ENCODE measurements at places on chromosomes 3 and 15. TPM values are rescaled to one million over a fixed set of nuclear protein-coding genes. Genes with fewer than 3 reads are reported as not detected.

The TRANK1 gene
- total RNA-seq = 17.7 TPM

The GOLGA6L9 gene
- 9.3 TPM for total RNA-seq

The MED12L gene
- 1.7 TPM for total RNA-seq

The SLC38A3 gene
- 2.0 TPM for total RNA-seq

The NAA50 gene
- 90.1 TPM for total RNA-seq

The DAZL gene
- not detected for total RNA-seq

The TMEM207 gene
- total RNA-seq = not detected

The MME gene
- 18.4 TPM for total RNA-seq

The LYZL4 gene
- not detected for total RNA-seq

The HYAL1 gene
- total RNA-seq = 17.7 TPM

The CGGBP1 gene
- 53.3 TPM for total RNA-seq

The RAD54L2 gene
- 24.3 TPM for total RNA-seq

The CEP70 gene
- 31.7 TPM for total RNA-seq

The GCHFR gene
- total RNA-seq = 69.7 TPM

- H3K27me3 ChIP-seq = no peaks in the 10 kb centered on the region
- no peaks in the 10 kb centered on the region for H3K36me3 ChIP-seq
- no peak overlapping the region for H3K27ac ChIP-seq
- no peak for DNase-seq
These were observed 55.8 kb upstream of the MYO5C start for GRCh38 chr15:52351206-52351908.

DNA sequence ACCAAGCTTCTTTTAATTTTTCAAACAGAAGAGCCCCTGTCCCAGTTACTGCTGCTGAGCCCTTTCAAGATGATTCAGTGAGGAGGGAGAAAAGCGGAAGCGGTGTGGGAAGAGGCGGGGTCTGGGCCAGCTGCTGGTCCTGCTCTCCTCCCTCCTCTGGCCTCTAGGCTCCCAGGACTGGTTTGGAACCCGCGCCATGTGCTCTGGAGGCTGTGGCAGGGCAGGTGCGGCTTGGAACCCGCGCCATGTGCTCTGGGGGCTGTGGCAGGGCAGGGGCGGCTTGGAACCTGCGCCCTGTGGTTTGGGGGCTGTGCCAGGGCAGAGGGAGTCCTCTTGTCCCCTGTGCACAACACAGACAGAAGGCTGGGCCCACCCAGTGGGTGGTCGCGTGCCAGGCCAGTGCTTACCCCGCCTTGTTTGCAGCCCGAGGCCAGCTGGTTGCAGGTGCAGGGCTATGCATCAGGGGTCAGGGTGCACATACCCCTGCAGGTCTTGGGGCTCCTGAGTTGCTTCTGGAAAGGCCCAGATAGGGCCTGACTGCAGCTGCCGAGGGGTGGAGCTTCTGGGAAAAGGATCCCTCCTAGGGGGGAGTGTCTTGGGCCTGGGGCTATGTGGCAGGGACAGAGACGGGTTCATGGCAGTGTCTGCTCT lies 12.2 kb downstream of the ALG1L2 start:
- H3K4me1 ChIP-seq = no peaks in the 10 kb centered on the region
- no peak overlapping the region for H3K27ac ChIP-seq
- H3K4me3 ChIP-seq = no peak overlapping the region
- no peaks in the 10 kb centered on the region for H3K27me3 ChIP-seq
- H3K36me3 ChIP-seq = no peaks in the 10 kb centered on the region

DNA sequence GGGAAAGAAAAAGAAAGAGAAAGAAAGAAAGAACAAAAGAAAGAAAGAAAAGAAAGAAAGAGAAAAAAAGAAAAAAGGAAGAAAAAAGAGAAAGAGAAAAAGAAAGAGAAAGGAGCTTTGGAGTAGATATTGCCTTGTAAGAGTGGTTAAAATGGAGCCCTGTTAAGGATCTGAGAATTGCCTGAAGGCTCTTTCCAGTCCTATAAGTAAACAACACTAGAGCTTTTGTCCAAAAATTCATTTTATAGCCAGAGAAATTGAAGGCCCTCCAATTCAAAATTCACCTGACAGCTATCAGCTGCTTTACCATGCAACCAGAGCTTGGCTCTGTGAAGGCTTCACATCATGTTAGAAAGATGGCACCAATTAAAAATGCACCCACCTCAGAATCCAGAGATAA lies 102.1 kb upstream of the FRMD4B start:
- no peak for DNase-seq
- no peaks in the 10 kb centered on the region for H3K27me3 ChIP-seq
- H3K27ac ChIP-seq = no peak overlapping the region
- H3K4me3 ChIP-seq = no peak overlapping the region

DNA sequence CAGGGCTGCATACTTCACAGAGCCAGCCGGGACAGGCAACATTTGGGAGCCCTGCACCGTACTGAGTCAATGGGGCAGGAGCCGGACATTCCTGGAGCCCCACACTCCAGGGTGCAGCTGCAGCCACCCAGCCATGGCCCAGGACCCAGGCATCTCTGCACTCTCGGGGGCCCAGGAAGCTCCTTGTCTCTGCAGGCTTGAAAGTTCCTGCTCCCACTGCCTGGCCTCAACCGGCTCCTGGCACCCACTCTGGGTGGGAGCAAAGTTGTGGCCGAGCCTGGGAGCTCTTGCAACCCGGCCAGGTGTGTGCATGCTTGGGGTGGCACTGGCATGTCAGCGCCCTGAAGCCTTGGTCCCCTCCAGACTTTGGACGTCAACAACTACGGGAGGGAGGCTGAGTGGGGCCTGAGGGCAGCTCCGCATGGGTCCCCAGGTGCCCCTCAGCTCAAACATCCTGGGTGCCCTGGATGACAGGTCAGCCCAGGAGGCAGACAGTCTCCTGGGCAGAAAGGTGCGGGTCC lies 833.5 kb upstream of the CADM2 start:
- H3K4me3 ChIP-seq = no peak overlapping the region
- H3K4me1 ChIP-seq = no peaks in the 10 kb centered on the region
- H3K36me3 ChIP-seq = no peaks in the 10 kb centered on the region
- DNase-seq = no peak
- H3K27me3 ChIP-seq = no peaks in the 10 kb centered on the region

DNA sequence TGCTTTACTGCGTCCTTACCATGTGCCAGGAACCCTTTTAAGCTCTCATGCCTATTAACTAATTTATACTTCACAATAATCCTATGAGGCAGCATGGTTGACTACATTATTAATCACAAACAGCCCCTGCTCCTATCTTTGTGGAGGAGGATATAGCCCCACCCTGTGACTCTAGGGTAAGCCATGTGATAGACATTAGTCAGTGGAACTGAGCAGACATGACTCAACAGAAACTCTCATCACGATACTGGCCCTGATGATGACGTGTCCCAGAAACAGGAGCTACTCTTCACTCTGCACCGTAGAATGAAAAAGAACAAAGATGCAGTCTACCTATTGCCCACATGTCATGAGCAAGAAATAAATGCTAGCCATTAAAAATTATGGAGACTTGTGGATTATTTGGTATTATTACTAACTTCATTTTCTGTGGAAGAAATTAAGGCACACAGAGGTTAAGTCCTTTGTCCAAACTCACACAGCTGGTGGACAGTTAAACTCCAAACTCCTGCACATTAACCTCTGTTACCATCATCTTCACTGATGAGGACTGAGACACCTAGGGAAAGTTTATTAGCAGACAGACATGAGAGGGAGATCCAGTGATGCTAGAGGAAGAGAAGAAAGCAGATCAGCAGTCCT lies 51.2 kb downstream of the CFAP20DC start:
- peaks cover 6% of the 10 kb centered on the region for H3K4me1 ChIP-seq
- H3K4me3 ChIP-seq = no peak overlapping the region
- H3K27ac ChIP-seq = peak overlapping the region; percentile 37
- DNase-seq = no peak

GRCh38 chr15:87224404-87224803 lies 1032.1 kb downstream of the NTRK3 start:
- H3K36me3 ChIP-seq = no peaks in the 10 kb centered on the region
- H3K4me3 ChIP-seq = no peak overlapping the region
- H3K27me3 ChIP-seq = no peaks in the 10 kb centered on the region

- no peaks in the 10 kb centered on the region for H3K36me3 ChIP-seq
- H3K27ac ChIP-seq = no peak overlapping the region
- H3K4me3 ChIP-seq = no peak overlapping the region
- H3K27me3 ChIP-seq = no peaks in the 10 kb centered on the region
- DNase-seq = no peak
- peaks cover 6% of the 10 kb centered on the region for H3K4me1 ChIP-seq
These were observed 54.7 kb upstream of the USP3 start for GRCh38 chr15:63449731-63450130.

DNA sequence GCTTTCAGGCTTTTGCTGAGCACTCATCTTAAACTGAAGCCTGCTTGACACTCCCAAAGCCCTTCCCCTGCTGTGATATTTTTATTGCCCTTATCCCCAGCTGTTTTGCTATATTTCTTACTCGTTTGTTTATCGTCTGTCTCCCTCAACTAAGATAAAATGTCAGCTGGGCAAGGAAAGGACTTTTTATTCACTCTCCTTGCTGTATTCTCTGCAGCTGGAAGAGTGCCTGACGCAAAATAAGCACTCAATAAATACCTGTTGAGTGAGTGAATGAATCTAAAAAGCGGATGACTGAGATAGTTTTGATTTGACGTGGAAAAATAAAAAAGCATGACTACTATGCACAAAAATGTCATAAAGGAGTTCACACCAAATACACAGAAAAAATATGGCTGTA lies 84.8 kb upstream of the POMGNT2 start:
- no peak for DNase-seq
- H3K36me3 ChIP-seq = no peaks in the 10 kb centered on the region
- H3K27me3 ChIP-seq = no peaks in the 10 kb centered on the region
- H3K4me3 ChIP-seq = no peak overlapping the region
- no peaks in the 10 kb centered on the region for H3K4me1 ChIP-seq
- peak overlapping the region; percentile 51 for H3K27ac ChIP-seq

- DNase-seq = no peak
- no peaks in the 10 kb centered on the region for H3K36me3 ChIP-seq
These were observed 55.3 kb downstream of the SLC28A2 start for GRCh38 chr15:45307230-45307924.

GRCh38 chr15:68410466-68411342 lies 21.3 kb downstream of the ITGA11 start:
- no peak overlapping the region for H3K4me3 ChIP-seq
- no peaks in the 10 kb centered on the region for H3K27me3 ChIP-seq
- peak; percentile 72 for DNase-seq
- no peak overlapping the region for H3K27ac ChIP-seq
- no peaks in the 10 kb centered on the region for H3K36me3 ChIP-seq
